Activated T-cell treated with anti-CD3 and anti-CD28 coated beads, Interleukin-2, amount 50 U/mL, for 24 hours (primary cell): ENCODE measurements at places on chromosomes 2 and 18.
A peak's percentile ranks its signal among the peaks of the same experiment; 100 is the strongest.

GRCh38 chr2:240637901-240638345, 12.6 kb downstream of the GPR35 start:
- no peaks in the 10 kb centered on the region for H3K4me1 ChIP-seq
- peak; percentile 20 for DNase-seq
- H3K27me3 ChIP-seq: no peaks in the 10 kb centered on the region

GRCh38 chr2:188316342-188316741, 24.7 kb downstream of the GULP1 start:
- DNase-seq: no peak
- H3K36me3 ChIP-seq: no peaks in the 10 kb centered on the region
- H3K27me3 ChIP-seq: no peaks in the 10 kb centered on the region
- H3K27ac ChIP-seq: no peak overlapping the region
- H3K4me3 ChIP-seq: no peak overlapping the region
- H3K4me1 ChIP-seq: no peaks in the 10 kb centered on the region

DNA sequence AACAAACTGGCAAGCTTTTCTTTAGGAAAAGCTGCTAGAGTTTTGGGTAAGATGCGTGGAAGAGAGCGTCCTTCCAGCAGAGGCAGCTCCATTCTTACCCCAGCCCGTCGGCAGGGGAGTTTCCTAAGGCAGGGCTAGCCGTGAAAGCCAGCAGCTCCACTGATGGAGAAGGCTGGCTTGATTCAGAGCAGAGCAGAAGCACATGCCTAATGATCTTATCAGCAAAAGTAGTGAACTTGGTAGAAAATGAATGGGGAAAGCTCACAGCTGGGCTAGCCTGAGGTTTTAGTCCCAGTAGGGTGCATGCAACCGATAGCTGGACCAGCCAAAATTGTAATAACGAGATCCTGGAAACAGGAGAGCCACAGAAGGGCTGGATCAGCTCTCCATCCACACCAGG, 20.8 kb downstream of the LAMA1 start:
- no peak overlapping the region for H3K27ac ChIP-seq
- no peak for DNase-seq
- H3K27me3 ChIP-seq: no peaks in the 10 kb centered on the region
- no peak overlapping the region for H3K4me3 ChIP-seq

- no peak for DNase-seq
- no peaks in the 10 kb centered on the region for H3K27me3 ChIP-seq
- no peak overlapping the region for H3K4me3 ChIP-seq
- no peak overlapping the region for H3K27ac ChIP-seq
- H3K36me3 ChIP-seq: no peaks in the 10 kb centered on the region
Observed at GRCh38 chr2:85503168-85503850, 35.7 kb upstream of the MAT2A start.

GRCh38 chr2:236505041-236505440, 64.6 kb upstream of the ACKR3 start:
- DNase-seq: no peak
- no peak overlapping the region for H3K27ac ChIP-seq
- peaks cover 15% of the 10 kb centered on the region for H3K4me1 ChIP-seq
- H3K27me3 ChIP-seq: peaks cover 61% of the 10 kb centered on the region
- H3K36me3 ChIP-seq: no peaks in the 10 kb centered on the region

- no peaks in the 10 kb centered on the region for H3K27me3 ChIP-seq
- H3K27ac ChIP-seq: no peak overlapping the region
- no peak for DNase-seq
- H3K4me1 ChIP-seq: no peaks in the 10 kb centered on the region
Observed at GRCh38 chr2:122378521-122378920, 623.1 kb downstream of the TSN start.

DNA sequence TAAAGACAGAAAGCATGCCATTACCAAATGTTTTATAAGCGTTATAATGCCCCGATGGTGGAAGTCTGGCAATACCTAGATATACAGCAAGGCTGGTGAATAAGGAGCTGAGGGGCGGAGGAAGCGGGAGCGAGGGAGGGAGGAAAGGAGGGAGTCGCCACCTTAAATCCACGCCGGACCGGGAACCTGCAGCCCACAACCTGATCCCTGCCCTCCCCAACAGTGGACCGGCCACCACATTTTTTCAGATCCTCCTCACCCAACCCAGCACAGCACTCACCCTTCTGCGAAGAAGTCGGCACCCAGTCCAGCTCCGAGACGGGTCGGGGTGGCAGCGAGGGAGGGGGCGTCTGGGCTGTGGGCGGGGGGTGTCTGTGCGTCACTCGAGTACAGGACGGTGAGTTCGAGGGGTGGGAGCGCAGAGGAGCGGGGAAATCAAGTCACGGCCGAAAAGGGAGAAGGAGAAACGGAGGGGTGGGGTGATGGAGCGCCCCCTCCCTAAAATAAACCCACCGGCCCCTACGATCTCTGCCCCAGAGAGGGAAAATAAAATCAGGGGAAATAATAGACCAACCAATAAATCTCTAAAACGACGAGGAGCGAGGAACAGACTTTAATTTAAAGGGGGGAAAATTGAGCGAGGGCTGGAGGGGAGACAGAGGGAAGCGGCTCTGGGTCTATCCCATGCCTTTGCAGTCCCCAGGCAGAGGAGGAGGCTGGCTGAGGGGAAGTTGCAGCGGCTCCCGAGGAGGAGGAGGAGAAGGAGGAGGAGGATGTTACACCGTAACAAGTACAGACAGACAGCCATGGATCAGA, 96.5 kb upstream of the SERTAD2 start:
- peak overlapping the region; percentile 95 for H3K27ac ChIP-seq
- no peaks in the 10 kb centered on the region for H3K27me3 ChIP-seq
- peak; percentile 62 for DNase-seq
- H3K36me3 ChIP-seq: peaks cover 8% of the 10 kb centered on the region
- H3K4me3 ChIP-seq: peak overlapping the region; percentile 93

DNA sequence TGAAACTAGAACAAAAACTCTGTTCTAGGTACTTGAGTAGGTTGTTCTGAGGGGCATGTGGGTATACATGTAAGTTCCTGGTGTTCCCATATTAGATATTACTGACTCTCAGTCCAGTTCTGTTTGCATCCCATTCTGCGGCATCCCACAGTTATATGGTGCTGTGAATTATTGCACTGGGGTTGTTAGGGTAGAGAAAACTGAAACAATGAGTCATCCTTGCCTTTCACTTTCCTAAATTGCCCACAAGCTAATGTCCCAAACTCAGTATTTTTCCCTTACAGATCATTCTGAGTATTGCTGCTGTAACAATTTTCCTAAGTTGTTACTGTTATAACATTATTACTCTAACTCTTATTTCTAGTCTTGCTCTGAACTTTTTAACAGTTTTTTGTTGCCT, 3.0 kb downstream of the WDR75 start:
- DNase-seq: no peak
- no peaks in the 10 kb centered on the region for H3K27me3 ChIP-seq
- H3K27ac ChIP-seq: no peak overlapping the region

- no peak overlapping the region for H3K4me3 ChIP-seq
- no peaks in the 10 kb centered on the region for H3K27me3 ChIP-seq
Observed at GRCh38 chr2:26712486-26713465, 20.3 kb downstream of the KCNK3 start.

DNA sequence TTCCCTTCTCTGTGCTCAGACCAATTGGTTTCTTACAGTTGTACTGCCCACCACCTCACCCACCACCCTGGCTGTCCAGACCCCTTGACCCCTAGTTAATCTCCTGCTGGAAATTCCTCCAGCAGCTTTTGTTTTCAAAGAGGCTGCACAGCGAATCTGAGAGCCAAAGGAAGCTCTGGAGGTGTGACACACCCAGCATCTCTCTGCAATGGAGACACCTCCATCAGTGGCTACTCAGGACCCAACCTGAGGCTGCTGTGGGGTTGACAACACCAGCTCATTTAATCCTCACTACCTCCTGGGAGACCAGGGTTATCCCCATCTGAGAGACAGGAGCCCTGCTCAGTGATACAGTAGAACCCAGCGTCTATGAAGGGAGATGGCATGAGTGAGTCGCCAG, 86.4 kb downstream of the BIN1 start:
- no peak overlapping the region for H3K27ac ChIP-seq
- no peaks in the 10 kb centered on the region for H3K27me3 ChIP-seq
- DNase-seq: no peak
- no peaks in the 10 kb centered on the region for H3K36me3 ChIP-seq

- no peak overlapping the region for H3K27ac ChIP-seq
- peaks cover 29% of the 10 kb centered on the region for H3K4me1 ChIP-seq
- DNase-seq: no peak
- H3K4me3 ChIP-seq: no peak overlapping the region
- H3K36me3 ChIP-seq: no peaks in the 10 kb centered on the region
Observed at GRCh38 chr2:8611700-8612099, 70.2 kb upstream of the ID2 start.

DNA sequence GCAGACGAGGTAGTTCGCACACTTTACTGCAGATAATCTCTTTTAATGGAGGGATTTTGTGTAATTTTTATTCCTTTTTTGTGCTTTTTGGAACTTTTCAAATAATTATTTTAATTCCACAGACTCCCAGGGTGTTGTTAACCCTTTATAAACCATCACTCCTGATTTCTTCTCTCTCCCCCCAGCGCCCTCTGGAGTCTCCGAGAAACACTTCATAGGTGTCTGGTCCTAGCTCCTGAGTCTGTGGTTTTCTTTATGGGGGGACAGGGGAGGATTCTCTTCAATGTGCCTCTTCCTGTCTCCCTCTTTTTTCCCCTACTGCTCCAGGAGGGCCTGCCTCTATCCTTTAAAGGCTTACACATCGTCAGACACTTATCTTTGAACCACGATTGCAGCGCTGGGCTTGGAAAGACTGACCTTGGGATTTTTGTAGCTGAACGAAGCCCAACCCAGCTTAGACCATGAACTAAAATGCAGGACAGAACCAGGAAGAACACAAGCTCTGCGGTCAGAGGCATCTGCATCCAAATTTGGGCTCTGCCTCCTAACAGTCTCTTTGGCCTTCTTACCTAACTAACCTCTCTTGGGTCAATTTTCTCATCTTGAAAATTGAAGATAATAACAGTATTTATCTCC, 7.1 kb upstream of the PKDCC start:
- no peaks in the 10 kb centered on the region for H3K36me3 ChIP-seq
- H3K27me3 ChIP-seq: peaks cover 40% of the 10 kb centered on the region
- no peak for DNase-seq

- peak within 1 kb of the TSS; percentile 95 for H3K4me3 ChIP-seq
- H3K27ac ChIP-seq: peak within 1 kb of the TSS; percentile 97
- H3K27me3 ChIP-seq: no peaks in the 10 kb centered on the region
- peaks cover 47% of the 10 kb centered on the region for H3K36me3 ChIP-seq
- DNase-seq: peak; percentile 88
Observed at GRCh38 chr2:159904127-159904958, 106.3 kb upstream of the CD302 start.

- H3K27me3 ChIP-seq: no peaks in the 10 kb centered on the region
- H3K27ac ChIP-seq: no peak overlapping the region
- DNase-seq: no peak
- H3K4me3 ChIP-seq: no peak overlapping the region
- no peaks in the 10 kb centered on the region for H3K36me3 ChIP-seq
- peaks cover 2% of the 10 kb centered on the region for H3K4me1 ChIP-seq
Observed at GRCh38 chr2:67384123-67384822, 12.9 kb upstream of the ETAA1 start.

- no peak overlapping the region for H3K4me3 ChIP-seq
- no peaks in the 10 kb centered on the region for H3K4me1 ChIP-seq
- H3K36me3 ChIP-seq: peaks cover 28% of the 10 kb centered on the region
- no peak for DNase-seq
Observed at GRCh38 chr2:3487432-3487831, 31.9 kb downstream of the ADI1 start.

DNA sequence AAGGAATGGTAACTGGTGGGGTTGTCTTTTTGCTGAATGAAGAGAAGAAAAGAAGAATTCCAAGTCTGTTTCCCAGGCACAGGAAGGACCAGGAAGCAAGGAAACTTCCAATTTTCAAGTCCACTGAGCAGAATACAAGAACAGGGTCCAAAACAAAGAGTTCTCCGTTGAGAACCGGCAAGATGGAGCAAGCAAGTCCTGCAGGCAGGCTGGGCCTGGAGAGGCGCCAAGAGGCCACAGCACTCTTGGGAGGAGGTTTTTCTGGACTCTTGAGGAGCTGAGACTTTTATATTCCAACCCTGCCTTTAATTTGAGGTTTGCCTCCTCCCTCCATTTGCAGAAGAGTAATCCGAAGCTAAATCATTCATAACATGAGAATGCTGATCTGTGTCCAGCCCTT, 224.5 kb downstream of the IKZF2 start:
- no peak overlapping the region for H3K27ac ChIP-seq
- H3K4me1 ChIP-seq: peaks cover 24% of the 10 kb centered on the region
- H3K27me3 ChIP-seq: peaks cover 3% of the 10 kb centered on the region
- DNase-seq: no peak
- no peak overlapping the region for H3K4me3 ChIP-seq

- H3K4me1 ChIP-seq: peaks cover 3% of the 10 kb centered on the region
- H3K27me3 ChIP-seq: no peaks in the 10 kb centered on the region
- no peak overlapping the region for H3K27ac ChIP-seq
- no peak for DNase-seq
- H3K4me3 ChIP-seq: no peak overlapping the region
Observed at GRCh38 chr2:42944779-42945415, 152.5 kb upstream of the HAAO start.

- no peak for DNase-seq
- H3K36me3 ChIP-seq: peaks cover 4% of the 10 kb centered on the region
- no peak overlapping the region for H3K4me3 ChIP-seq
- no peaks in the 10 kb centered on the region for H3K27me3 ChIP-seq
Observed at GRCh38 chr2:168710754-168711467, 91.5 kb upstream of the NOSTRIN start.

DNA sequence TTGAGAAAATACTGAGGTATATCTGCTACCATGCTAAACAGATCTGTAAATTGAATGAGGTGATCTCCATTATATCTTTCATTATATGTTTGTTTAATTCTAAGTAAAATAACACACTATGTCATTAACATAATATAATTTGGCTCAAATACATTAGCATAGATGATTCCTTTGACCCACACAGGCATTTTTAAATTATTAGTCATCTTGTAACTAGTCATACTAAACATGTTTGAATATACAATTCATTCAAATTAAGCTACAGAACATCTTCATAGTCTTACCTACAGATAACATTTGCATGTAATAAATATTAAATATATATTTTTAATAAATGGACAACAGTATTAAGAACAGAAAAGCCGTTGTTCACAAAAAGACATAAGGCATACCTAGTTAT, 52.7 kb upstream of the KYNU start:
- H3K27ac ChIP-seq: no peak overlapping the region
- H3K27me3 ChIP-seq: no peaks in the 10 kb centered on the region
- no peaks in the 10 kb centered on the region for H3K4me1 ChIP-seq
- DNase-seq: no peak
- no peak overlapping the region for H3K4me3 ChIP-seq
